Stimulated activated CD8-positive, alpha-beta memory T cell treated with anti-CD3 and anti-CD28 coated beads, Interleukin-12 subunit alpha, Interleukin-12 subunit beta, amount 100 ng/mL, for 1 hour (primary cell): ENCODE measurements at places on chromosomes 3 and 15.
A peak's percentile ranks its signal among the peaks of the same experiment; 100 is the strongest.

DNA sequence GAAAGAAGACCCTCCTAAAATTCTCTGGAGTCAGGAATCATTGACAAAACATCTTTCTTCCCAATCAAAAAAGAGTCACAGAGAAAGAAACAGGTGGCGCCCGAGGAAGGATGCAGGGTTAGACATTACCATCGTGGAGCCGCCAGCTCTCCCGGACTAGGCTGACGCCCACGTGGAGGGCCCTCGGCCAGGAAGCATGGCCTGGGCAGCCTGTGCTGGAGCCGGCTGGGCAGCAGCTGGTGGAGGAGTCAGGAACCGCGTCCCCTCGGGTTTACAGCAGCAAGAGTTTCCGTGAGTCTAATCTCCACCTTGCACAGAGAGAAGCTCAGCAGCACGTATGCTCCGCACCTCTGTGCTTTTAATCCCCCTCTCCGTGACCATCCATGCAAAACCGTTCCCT lies 533.7 kb upstream of the ATP11B start:
- no peak for DNase-seq

- DNase-seq = no peak
Measured at GRCh38 chr15:95620934-95621579, 709.4 kb upstream of the NR2F2 start.

DNA sequence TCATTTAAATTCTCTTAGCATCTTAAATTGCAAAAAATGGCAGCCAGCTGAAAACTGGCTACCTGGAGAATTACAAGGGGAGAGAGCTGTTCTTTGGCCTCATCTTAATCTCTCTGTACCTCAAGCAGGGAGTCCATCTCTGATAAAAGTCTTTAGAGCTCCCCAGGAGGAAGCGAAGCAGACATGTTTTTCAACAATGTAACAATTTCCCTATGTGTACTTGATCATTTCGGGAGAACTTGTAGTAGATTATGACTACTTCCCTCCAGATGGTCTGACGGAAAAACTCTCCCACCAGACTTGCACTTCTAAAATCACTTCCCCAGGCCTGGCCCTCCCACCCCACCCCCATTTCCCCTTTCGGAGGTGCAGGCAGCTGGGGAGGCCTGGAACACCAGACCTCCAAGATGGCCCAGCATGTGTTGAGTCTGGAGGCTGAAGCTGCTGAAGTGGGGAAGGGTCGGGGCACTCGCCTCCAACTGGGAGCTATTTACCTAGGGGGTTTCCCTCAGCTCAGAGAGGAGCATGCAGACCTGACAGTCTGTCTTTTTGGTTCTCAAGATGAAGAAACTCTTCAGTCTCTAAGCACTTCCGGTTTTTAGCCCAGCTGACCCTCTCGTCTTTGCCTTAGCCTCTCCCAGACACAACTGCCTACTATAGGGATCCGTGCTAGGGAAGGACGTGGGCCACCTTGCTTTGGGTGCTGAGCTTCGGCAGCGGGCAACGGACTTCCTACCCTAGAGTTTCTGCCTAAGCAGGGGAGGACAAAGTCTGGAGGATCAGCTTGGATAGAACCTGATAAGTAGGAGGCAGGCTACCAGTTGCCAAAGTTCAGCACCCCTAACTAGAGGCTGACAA lies 164.0 kb upstream of the TBL1XR1 start:
- DNase-seq = no peak

DNA sequence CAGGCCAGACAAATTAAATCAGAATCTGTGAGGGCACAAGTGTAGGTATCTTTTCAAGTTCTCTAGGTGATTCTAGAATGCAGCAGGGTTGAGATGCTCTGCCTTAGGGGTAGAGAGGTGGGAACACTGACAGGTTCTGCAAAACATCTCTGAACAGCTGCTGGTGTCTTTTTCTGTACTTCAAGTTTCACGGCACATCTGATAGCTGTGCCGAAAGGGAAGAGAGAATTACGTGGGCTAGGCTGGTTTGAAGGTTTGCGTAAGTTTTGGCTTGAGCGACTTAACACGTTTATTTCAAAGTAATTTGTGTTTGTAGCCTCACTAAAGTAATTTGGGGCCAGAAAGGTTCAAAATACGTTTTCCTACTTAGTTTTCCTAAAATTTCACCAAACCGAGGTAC lies 22.5 kb downstream of the PXK start:
- no peak for DNase-seq

- peak; percentile 15 for DNase-seq
Measured at GRCh38 chr3:43180027-43180426, 74.1 kb upstream of the POMGNT2 start.

DNA sequence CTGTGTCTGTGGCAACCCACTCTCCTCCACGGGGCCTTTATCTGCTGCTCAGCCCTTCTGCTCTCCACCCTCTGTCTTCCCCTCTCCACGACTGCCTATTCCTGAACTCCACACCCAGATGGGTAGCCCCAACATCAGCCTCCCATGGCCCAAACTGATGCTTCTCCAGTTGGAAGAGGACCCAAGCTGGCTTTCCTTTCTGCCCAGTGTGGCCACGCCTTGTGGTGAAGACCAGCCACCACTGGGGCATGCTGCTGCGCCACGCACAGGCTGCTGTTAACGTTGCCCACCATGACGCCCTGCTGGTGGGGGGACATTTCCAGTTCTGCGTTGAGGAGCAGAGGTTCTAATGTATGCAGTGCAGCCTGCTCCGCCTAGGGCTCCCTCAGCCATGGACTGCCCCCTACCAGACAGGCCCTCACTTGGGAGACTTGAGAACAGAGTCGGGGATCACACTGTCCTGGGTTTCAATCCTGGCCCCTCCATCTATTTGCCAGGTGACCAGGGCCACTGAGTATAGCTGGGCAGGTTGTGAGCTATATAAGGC lies 26.9 kb downstream of the CFAP100 start:
- no peak for DNase-seq

GRCh38 chr3:165383381-165383780 lies 187.2 kb upstream of the SLITRK3 start:
- DNase-seq = no peak

DNA sequence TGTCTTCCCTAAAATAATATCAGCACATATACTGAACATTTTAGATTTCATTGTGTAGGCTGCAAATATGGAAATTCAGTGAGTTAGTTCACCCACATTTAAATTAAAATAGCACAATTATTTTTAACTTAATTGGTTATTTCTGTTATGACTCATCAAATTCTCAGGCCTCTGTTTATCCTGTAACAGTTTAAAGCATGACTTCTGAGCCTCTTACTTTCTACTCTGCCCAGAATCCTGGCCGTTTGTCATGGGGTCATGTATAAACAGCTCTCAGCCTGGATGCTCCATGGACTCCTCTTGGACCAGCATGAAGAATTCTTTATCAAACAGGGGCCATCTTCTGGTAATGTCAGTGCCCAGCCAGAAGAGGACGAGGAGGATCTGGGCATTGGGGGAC lies 12.2 kb downstream of the TUBGCP4 start:
- DNase-seq = no peak

DNA sequence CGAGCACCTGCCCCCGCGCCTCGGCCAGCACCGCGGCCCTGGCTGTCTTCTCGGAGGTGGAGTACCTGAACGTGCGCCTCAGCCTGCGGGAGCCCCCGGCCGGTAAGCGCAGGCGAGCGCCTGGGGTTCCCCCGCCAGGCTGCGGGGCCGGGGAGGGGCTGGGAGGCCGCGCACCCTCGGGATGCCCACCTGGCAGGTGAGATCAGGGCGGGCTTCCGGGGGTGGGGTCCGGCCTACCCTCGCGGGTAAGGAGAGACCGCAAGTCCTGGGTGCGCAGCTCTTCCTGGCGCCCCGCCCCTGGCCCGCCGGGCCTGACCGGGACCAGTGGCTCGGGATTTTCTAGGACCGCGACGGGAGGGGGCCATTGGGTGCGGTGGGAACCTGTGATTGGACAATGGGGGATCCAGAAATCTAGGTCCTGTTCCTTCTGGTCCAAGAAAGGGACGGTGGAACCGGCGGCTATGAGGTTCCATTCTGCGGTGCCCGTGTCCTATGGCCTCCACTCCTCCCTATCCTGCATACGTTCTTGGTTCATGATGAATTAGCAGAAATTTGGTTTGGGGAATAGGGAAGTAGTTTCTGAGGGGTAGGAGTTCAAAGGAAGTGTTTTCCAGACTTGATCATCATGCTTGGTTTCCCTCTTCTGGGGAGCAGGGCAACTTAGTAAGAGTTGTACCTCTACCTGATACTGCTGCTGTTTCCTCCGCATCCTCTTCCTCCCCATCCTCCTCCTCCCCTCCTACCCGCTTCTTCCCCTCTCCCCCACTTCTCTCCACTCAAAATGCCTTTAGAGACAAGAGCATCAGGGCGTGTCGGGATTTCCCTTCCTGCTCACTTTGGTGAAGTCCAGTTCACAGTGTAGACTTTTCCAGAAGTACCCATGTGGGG lies 808 bp downstream of the ARRDC4 start:
- DNase-seq = no peak

DNA sequence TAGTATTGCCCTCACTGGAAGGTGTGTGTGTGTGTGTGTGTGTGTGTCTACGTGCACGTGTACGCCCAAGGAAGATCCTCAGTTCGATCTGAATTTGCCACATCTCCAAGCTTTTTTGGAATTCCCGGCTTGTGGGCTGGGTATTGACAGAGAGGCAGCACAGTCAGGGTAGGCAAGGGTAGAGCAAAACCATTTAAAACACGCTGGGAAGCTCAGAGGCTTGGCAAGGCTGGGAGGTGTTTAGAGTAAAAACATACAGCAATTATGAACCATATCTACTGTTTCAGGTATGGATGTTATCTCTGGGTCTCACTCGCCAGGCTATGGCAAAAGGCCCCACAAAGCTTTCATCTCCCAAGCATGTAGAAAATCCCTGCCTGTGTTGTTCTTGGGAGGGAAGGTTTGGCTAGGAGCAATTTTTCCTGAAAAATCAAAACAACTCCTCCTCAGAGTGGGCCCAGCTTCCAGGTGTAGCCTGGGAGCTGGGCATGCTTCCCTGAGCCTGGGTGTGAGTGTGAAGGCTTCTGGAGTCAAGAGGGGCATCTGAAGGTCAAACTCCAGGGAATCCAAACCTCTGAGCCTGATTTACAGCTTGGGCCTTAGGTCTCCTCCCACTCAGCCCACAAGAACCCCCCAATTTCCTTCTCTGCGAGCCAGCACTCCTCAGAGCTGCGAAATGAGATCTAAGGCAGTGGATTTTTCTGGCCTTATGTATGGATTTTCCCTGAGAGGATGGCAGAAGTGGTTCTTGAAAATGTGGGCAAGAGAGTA lies 244.8 kb upstream of the TPRG1 start:
- DNase-seq = no peak

DNA sequence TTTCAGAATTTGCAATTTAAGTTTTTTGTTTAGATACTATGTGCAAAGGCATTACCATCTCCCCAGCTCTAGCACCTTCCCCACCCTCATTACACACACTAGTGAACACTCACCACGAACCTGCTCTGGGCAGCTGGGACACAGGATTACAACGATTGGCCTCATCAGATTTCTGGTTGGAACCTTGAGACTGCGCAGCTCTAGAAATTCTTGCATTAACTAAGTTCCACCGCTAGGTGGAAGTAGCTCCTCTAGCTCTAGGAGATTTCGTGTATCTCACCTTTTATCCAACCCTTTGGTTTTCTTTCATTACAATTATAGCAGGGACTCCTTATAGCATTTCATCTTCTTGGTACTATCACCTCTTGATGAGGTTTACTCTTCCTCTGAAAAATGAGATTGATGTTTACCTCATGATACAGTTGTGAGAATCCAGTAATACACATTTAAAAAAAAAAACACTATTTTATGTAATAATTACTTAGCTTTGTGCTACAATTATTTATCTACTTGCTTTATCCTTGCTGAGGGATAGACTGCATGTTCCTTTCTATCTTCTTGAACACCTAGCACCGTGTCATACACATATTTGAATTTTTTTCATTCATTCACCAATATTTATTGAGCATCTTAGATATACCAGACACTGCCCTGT lies 28.7 kb upstream of the PLOD2 start:
- no peak for DNase-seq

DNA sequence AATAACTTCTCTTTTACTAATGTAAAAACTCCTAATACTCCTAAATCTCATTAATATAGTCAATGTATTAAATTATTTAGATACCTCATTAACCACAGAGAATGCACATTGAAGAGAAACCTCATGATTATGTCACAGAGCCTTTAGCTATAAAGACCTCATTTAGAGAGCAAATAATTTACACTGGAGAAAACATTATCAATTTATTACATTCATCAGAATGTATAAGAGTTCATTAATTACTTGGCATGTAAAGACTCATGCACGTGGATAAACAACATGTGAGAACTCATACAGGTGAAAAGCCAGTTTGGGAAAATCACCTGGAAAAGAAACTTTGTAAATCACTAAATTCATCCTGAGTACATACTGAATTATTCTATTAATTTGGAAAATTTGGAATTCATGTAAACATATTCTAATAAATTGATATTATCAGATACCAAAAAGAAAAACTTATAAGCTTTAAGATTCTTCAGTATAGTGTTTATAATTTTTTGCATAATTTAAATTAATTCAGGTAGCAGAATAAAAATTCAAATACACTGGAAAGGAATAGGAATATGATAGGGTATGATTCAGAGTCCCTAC lies 22.9 kb upstream of the WNT7A start:
- no peak for DNase-seq

DNA sequence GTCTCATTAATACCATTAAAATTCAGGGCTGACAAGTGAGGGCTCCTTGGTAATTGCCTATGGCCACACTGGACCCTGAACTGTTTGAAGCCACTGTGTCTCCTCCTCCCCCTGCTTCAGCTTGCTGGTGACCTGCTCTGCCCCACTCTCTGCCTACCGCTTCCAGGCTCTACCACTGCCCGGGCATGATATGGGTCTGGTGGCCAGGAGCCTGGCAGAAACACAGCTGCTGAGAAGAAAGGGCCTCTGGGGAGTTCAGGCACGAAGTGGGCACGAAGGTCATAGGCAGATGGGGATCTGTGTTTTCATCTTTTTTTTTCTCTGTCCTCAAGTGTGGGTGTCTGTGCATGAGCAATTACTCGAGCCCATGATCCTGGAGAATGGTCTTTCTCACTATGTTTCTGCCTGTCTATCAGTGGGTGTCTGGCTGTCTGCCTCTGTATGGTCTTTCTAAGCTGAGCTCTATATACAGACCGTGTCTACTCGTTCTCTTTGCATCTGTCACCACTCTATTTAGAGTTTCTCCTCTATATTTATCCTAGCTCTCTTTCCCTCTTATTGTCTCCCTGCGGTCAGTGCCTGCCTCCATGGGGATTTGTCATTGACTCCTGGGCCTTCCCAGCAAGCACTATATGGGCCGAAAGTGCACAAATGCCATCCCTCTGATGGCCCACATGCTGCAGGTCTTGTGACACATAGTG lies 42.1 kb upstream of the EPHB1 start:
- no peak for DNase-seq

GRCh38 chr3:24773798-24774197 lies 279.1 kb upstream of the THRB start:
- DNase-seq = no peak

DNA sequence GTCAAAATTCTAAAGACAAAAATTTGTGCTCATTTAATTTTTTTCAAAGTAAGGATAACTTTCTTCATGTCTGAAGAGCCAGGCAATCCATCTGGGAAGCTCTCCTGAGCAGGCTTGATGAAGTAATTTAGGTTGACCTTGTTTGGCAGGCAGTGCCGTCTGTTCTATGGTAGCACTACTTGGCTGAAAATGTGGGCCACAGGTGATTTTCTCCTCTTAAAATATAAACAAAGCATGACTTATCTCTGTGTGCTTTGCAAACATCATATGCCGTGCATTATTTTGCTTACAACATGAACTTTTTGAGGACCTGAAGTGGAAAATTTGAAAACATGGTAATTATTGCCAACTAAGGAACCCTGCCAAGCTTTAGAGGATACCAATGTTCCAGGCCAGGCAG lies 143.2 kb downstream of the RAP2B start:
- DNase-seq = no peak
